ENCODE measurements at places on chromosomes 4 and X. TPM values are rescaled to one million over a fixed set of nuclear protein-coding genes. Genes with fewer than 3 reads are reported as not detected.

DNA sequence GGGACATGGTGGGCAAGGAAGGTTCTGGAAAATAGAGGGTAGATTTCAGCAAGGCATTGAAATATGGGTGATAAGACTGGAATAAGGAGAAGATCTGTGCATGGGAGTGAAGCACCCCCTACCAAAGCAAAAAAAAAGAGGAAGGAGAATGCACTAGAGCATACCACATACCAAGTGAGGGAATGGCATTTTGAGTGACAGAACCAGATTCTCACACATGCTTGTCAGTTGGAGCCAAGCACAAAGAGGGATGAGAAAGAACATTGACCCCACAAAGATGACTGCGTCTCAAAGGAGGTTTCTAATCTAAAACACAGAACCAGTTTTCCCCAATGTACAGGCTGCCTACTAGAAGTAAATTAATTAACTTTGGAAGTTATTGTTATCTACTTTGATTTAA is 140.3 kb upstream of the SMAD1 start:
- no peaks in the 10 kb centered on the region for H3K27me3 ChIP-seq
- no peak for DNase-seq
- H3K4me1 ChIP-seq, result no peaks in the 10 kb centered on the region
- H3K4me3 ChIP-seq, result no peak overlapping the region
- H3K36me3 ChIP-seq, result no peaks in the 10 kb centered on the region

DNA sequence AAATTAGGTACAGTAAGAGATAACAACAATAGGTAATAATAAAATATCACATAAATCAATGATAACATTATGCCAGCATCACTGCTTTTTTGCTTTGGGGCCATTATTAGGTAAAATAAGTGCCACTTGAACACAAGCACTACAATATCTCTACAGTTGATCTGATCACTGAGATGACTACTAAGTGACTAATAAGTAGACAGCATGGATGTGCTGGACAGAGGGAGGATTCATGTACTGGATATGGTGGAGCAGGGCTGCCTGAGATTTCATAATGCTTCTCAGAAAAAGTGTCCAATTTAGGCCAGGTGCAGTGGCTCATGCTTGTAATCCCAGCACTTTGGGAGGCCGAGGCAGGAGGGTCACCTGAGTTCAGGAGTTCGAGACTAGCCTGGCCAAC is 137.8 kb upstream of the IL1RAPL2 start:
- H3K4me1 ChIP-seq, result no peaks in the 10 kb centered on the region
- no peak overlapping the region for H3K27ac ChIP-seq
- H3K27me3 ChIP-seq, result no peaks in the 10 kb centered on the region
- no peak for DNase-seq
- no peaks in the 10 kb centered on the region for H3K36me3 ChIP-seq

GRCh38 chr4:88528861-88529260 is 5.3 kb upstream of the PYURF start:
- no peak overlapping the region for H3K4me3 ChIP-seq
- H3K27me3 ChIP-seq, result no peaks in the 10 kb centered on the region
- H3K36me3 ChIP-seq, result no peaks in the 10 kb centered on the region
- H3K4me1 ChIP-seq, result no peaks in the 10 kb centered on the region
- no peak overlapping the region for H3K27ac ChIP-seq

DNA sequence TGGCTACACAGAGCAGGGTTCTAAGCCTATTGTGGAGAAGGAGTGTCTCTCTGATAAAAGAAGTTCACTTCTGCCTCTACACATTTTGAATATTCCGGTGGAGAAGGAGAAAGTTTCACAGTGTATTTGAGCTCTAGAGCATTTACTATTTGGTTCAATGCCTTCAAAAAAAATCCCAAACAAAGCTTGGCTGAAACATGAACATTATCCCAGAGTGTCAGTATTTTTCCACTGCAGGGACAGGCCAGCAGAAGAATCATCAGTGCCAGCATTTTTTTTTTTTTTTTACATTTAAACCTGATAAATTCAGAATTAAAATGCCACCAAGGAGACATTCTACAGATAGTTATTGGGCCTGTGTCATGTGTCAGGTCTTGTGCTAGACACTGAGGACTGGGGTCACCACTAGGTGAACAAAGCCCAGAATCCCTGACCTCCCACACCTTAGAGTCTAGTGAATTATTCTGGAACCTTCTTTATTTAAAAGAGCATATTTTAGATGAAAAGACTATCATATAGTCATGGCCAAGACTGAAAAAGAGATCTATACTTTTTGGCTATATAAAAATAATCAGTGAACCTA is 48.0 kb upstream of the NAP1L5 start:
- peaks cover 21% of the 10 kb centered on the region for H3K4me1 ChIP-seq
- no peaks in the 10 kb centered on the region for H3K27me3 ChIP-seq
- peaks cover 50% of the 10 kb centered on the region for H3K36me3 ChIP-seq
- H3K4me3 ChIP-seq, result no peak overlapping the region

DNA sequence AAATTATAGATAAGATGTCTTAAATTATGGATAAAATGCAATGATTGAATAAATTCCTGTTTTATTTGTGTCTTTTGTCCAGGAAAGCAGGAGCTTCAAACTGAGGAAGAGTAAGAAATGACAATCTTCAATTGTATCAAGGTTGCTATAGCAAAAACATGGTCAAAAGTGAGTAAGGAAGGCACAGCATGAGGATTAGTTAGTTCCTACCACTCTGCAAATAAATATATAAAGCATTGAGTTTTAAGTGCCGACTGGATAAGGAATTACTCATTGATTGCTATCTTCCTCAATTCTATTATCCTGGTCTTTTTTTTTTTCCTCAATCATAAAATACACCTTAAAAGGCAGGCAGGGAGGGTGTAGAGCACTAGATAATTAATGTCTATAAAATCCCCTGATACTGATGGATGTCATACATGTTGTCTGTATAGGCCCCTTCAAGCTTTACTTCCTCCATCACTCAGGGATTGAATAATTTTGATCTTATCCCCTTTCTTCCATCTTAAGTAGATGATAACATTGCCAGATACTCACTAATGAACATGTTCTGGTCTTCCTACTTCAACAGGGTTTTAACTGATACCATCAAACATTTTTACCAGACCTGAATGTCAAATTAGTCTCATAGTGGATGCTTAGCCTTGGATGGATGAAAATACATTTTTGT is 86.6 kb downstream of the MID1 start:
- H3K4me1 ChIP-seq, result no peaks in the 10 kb centered on the region
- H3K27ac ChIP-seq, result no peak overlapping the region
- no peaks in the 10 kb centered on the region for H3K36me3 ChIP-seq
- H3K4me3 ChIP-seq, result no peak overlapping the region
- no peaks in the 10 kb centered on the region for H3K27me3 ChIP-seq
- no peak for DNase-seq

DNA sequence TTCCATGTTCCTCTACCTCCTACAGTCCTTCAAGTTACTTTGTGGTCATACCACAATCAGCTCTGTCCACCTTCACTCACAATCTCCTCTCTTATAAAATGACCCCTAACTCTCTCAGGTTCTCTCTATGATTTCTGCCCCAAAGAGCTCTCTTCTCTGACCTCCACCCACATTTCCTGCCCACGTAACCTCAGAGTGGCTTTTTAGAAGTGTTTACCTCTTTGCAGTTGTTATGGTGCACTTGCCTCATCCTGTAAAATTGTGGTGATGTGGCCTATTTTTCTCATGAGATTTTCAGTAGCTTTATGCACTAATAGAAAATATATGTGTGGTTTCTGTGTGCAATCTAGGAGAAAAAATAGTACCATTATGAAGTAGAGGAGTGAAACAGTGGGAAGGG is 215.8 kb downstream of the PACRGL start:
- H3K27ac ChIP-seq, result no peak overlapping the region
- no peaks in the 10 kb centered on the region for H3K36me3 ChIP-seq
- H3K27me3 ChIP-seq, result no peaks in the 10 kb centered on the region
- H3K4me1 ChIP-seq, result no peaks in the 10 kb centered on the region
- H3K4me3 ChIP-seq, result no peak overlapping the region

DNA sequence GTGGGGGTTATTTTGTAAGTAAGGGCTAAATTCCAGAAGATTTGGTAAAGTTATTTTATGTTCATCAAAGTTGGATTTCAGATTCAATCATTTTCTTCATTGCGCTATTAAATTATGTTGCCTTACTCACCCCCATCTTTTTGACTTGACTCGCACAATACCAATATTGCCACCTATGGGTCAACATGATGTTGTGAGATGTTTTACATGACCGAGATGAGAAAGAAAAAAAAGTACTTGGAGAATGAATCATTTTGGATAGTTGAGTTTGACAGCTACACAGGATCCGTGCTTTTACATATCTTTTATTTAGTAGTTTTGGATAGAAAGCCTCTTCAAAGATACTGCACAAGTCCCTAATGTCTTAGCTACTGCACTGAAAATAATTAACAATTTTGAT is 224.2 kb upstream of the EMCN start:
- no peak for DNase-seq
- no peaks in the 10 kb centered on the region for H3K36me3 ChIP-seq
- no peaks in the 10 kb centered on the region for H3K27me3 ChIP-seq
- no peak overlapping the region for H3K27ac ChIP-seq
- H3K4me3 ChIP-seq, result no peak overlapping the region
- no peaks in the 10 kb centered on the region for H3K4me1 ChIP-seq

DNA sequence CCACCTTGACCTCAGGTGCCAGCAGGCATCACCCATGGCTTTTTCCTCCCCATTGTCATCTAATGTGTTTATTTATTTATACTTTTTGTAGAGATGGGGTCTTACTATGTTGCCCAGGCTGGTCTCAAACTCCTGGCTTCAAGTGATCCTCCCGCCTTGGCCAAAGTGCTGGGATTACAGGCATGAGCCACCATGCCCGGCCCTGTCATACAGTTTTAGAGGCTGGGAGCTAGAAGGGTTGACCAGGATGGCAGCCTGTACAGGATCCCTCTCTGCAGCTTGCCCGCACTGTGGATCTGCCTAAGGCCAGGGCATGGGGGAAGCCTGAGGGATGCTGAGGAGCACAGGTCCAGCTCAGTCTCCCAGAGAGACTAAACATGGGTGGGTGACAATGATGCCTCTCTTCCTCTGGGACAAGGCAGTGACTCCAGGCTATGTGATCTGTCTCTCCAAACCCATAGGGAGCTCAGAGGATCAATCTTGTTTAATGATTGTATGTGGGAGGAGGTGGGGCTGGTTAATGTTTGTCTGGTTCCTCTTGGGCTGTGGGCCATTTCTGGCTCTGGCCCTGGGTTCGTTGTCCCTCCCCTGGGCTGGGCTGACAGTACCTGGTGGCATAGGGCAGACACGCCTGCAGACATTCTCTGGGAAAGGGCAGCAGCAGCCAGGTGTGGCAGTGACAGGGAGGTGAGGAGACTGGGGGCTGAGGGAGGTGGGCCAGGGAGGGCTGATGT is 8.3 kb upstream of the GJB1 start:
- no peaks in the 10 kb centered on the region for H3K36me3 ChIP-seq
- H3K4me3 ChIP-seq, result no peak overlapping the region
- H3K4me1 ChIP-seq, result no peaks in the 10 kb centered on the region
- no peak for DNase-seq
- H3K27me3 ChIP-seq, result no peaks in the 10 kb centered on the region

- DNase-seq, result no peak
- H3K27ac ChIP-seq, result no peak overlapping the region
- no peaks in the 10 kb centered on the region for H3K27me3 ChIP-seq
- no peak overlapping the region for H3K4me3 ChIP-seq
- H3K4me1 ChIP-seq, result no peaks in the 10 kb centered on the region
These were observed 32.3 kb upstream of the IRF2 start for GRCh38 chr4:184506527-184507121.

DNA sequence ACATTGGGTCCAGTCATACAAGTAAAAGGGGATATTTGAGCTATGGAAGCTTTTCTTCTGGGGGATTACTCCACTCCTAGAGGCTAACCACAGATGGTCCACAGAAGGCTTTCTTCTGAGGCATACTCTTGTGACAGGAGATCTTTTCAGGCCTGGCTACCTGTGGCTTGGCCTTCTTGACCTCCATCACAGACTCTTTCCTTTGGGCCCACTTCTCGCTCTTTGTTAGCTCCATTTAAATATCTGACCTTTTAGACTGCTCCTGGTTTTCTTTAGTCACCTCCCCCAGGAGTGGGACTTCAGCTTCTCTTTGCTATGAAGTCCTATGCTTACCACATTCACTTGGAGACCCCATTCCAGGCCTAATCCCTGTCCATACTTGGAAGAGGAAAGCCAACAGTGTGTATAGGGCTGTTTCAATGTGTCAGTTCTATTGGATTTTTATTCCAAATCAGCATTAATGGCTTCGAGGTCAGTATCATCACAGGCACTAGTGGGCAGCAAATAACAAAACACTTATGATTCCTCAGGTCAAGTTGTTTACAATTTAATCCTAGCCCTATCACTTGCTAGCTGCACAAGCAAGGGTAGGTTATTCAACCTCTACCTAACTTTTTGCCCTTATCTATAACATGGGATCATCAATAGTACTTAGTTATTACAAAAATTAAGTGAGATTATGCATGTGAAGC is 26.3 kb downstream of the GPC3 start:
- no peaks in the 10 kb centered on the region for H3K4me1 ChIP-seq
- no peak overlapping the region for H3K4me3 ChIP-seq
- no peak overlapping the region for H3K27ac ChIP-seq
- H3K36me3 ChIP-seq, result no peaks in the 10 kb centered on the region
- no peaks in the 10 kb centered on the region for H3K27me3 ChIP-seq
- DNase-seq, result no peak

DNA sequence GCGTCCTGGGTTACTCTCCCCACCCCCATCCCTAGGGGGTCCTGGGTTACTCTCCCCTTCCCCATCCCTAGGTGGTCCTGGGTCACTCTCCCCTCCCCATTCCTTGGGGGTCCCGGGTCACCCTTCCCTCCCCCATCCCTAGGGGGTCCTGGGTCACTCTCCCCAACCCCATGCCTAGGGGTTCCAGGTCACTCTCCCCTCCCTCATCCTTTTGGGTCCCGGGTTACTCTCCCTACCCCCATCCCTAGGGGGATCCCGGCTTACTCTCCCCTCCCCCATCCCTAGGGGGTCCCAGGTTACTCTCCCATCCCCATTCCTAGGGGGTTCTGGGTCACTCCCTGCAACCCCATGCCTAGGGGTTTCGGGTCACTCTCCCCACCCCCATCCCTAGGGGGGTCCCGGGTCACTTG is 1.5 kb downstream of the ASMTL start:
- DNase-seq, result no peak
- H3K4me1 ChIP-seq, result no peaks in the 10 kb centered on the region
- no peaks in the 10 kb centered on the region for H3K27me3 ChIP-seq
- H3K4me3 ChIP-seq, result peak overlapping the region; percentile 90
- no peak overlapping the region for H3K27ac ChIP-seq

DNA sequence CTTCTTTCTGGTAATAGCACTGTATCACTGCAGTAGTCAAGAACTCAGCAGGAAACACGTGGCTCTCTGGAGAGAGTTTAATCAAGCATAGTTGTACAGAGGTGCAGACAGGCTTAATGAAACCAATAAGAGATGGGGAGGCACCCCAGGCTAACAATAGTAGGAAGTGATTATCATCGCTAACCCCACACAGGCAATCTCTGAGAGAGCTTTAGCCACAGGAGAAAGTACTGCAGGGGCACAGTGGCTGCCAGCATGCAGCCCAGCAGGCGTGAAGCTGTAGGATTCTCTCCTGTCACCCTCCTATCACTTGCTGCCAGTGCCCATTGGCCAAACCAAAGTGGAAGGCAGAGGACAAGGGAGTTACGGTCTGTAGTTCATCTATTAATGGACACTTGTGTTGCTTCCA is 450.0 kb upstream of the RASGEF1B start:
- no peak overlapping the region for H3K4me3 ChIP-seq
- no peaks in the 10 kb centered on the region for H3K36me3 ChIP-seq
- DNase-seq, result no peak
- peak overlapping the region; percentile 37 for H3K27ac ChIP-seq

The CSN1S1 gene
- total RNA-seq, result not detected

The FAT1 gene
- total RNA-seq, result 70.3 TPM

The FAAH2 gene
- total RNA-seq, result 0.44 TPM

The JADE3 gene
- 3.8 TPM for total RNA-seq

The PQBP1 gene
- 44.4 TPM for total RNA-seq

The CXCL8 gene
- total RNA-seq, result 2.6 TPM
